ENCODE measurements at places on chromosomes 7 and 10.

DNA sequence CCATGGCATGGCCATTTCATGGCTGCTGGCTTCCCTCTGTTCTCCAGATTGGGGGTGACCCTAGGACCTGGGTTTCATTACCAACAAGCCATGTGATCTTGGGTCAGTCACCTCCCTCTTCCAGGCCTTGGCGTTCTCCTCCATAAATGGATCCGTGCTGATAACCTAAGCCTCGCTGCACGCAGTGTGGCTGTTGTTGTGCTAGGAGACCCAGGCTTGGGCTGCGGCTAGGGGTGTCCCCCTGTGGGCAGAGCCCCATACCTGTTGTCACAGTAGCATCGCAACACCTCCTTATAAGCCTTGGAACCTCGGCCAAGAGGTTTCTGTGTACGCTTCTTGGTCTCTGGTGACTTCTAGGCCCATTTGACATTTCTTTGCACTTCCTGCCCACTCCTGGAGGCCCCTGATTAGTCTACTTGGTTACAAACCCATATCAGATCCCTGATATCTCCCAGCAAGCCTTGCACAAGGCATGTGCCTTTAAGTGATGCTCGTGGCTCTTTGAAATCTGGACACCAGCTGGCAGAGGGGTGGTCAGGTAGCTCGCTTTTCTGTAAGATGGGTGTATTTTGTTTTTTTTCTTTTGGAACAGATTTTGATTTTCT, 23.6 kb downstream of the ZMIZ1 start:
- no peak for DNase-seq

DNA sequence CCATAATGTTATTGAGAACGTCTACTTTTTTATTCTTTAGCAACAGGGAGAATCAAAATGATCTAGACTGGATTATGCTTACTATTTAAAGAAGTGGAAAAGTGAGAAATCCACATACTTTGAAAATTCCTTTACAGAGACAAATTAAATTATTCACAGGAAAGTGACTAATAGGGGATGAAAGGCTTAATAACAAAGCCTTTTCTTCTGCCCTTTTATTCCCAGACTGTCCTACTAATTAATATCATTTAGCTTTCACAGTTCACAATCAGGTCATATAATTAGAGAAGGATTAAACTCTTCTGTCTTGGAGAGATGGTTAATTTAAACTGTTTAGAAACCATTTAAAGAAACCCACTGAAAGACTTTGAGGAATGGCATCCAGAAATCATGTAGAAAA, 58.8 kb downstream of the ARL4A start:
- no peak for DNase-seq

DNA sequence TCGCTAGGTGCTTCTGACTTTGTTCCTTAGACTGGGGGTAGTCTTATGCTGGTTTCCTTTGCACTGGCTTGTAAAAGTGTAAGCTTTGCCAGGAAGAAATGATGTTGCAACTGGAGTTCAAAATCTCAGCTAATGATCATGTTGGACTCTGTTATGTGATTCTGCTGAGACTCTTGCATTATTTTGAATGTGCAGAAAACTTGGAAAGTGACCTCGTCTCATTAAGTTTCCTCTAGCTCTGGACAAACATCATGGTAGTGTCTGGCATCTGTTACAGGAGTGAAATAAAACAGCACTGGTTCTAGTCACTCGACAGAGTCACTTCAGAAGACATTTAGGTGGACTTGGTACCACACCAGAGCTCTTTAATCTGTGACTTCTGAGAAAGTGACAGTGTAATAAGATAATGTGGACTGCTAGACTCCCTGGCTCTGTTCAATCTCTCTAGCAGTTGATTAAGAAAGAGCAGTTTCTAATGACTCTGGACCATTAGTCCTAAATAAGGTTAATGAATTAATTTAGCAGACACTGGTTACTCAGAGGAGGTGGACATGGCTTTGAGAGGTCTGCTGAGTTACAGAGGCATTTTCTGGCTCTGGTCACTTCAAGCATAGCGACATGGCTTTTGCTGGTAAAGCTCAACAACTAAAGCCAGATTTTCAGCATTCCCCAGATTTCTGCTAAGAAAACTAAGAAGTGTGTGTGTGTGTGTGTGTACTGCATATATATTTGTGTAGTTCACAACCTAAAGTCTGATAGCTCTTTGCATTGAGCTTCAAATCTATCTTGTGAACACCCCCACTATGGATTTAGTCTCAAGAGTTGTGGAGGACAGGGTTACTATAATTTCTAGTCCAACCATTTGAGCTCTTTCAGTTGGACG, 2.0 kb downstream of the NRP1 start:
- DNase-seq = no peak

DNA sequence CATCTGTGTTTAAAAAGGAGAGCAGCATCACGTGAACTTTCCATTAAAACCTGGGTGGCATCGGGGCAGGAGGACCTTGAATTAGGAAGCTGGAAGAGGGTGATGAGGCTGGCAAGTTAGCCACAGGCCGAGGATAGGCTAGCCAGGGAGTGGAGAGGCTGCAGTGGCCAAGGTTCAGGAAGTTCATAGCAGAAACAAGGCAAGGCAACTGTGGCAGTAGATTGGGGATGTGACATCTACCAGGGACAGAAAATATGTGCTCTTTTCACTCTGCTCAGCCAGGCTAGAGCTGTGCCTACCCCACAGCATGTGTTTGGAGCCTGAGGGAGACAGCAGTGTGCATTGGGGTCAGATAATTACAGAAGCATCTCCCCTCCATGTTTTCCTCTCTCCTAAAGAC, 2.2 kb upstream of the INPP5F start:
- DNase-seq = no peak

DNA sequence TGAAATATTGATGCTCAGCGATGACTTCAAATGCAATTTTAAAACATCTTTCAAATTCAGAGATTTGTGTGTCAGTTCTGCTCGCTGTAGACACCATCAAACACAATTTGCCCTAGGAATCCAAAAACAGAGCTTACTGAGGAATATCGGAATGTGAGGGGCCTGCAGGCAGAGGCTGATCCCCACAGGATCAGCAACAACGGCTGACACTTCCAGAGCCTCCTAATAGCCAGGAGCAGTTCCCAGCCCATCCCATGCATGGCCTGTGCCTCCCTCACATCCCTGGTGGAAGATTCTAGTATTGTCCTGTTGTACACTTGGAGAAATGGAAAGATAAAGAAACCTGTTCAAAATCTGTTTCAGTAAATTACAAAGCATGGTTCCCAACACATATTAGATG, 129.7 kb upstream of the VWC2 start:
- DNase-seq = no peak

DNA sequence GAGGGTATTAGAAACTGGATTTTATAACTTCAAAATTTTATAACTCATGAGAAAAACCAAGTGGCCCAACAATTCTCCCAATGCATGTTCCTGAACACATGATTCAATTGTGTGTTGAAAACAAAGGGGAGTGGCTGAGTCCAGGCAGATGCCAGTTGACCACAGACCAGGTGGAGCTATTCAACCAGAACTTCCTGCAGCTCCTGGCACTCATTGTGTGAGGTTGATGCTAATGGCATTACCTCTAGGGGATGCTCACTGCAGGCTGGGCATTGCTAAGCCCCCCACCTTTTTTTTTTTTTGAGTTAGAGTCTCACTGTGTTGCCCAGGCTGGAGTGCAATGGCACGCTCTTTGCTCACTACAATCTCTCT, 20.3 kb downstream of the MYOF start:
- DNase-seq = no peak

DNA sequence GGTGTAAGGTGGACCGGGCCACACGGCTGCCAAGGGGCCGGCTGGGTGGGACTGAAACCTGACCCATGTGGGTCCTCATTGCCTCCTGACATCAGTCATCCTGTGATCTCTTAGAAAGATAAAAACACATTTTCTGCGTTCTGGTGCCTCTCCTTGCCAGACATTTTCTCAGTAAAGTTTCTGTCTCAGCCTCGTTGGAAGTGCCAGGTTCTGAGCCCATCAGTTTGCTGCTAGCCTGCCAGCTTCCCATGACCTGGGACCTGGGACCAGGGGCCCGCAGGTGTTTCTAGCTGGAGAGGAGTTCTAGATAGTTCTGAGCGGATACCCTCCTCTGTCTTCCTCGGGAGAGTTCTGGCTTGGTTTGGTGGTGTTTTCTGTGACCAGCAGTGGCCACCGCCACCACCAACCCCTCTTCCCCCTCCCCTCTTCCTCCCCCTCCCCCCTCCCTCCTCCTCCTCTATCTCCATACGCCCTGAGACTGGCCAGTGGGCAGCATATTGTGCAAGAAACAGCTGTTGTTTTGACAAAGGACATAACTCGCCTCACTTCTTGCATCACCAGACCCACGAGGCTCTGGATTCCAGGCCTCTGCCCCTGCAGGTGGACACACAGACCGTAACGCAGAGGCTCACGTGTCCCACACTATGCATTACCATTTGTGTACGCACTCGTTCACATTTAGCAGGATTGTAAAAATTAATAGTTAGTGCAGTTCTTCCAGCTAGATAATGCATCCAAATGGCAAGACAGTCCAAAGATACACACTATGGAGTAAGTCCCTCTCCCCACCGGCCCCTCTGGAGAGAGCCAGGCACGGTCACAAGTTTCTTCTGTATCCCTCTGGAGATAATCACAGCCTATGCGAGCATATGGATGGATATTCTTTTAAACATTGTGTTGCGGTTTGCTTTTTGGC, 94.6 kb downstream of the CUX1 start:
- no peak for DNase-seq

- no peak for DNase-seq
Observed at GRCh38 chr7:158541346-158542010, 46.1 kb downstream of the PTPRN2 start.

DNA sequence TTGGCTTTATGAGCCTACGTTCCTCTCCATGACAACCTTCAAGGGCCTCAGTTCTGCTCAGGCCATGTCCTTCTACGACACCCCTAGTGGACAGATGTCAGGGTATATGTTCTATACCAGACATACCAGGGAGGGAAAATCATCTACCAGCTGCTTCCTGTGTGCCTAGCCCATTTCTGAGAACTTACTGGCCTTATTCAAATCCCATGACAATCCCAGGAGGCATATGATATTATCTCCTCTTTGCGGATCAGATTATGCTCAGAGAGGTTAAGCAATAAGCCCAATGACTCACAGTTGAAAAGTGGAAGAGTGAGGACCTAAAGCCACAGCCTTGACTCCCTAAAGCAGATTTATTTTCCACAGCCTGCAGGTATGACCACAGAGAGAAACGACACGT, 139.3 kb downstream of the GLI3 start:
- DNase-seq = no peak

GRCh38 chr7:82677493-82677892, 233.9 kb upstream of the CACNA2D1 start:
- DNase-seq = no peak

DNA sequence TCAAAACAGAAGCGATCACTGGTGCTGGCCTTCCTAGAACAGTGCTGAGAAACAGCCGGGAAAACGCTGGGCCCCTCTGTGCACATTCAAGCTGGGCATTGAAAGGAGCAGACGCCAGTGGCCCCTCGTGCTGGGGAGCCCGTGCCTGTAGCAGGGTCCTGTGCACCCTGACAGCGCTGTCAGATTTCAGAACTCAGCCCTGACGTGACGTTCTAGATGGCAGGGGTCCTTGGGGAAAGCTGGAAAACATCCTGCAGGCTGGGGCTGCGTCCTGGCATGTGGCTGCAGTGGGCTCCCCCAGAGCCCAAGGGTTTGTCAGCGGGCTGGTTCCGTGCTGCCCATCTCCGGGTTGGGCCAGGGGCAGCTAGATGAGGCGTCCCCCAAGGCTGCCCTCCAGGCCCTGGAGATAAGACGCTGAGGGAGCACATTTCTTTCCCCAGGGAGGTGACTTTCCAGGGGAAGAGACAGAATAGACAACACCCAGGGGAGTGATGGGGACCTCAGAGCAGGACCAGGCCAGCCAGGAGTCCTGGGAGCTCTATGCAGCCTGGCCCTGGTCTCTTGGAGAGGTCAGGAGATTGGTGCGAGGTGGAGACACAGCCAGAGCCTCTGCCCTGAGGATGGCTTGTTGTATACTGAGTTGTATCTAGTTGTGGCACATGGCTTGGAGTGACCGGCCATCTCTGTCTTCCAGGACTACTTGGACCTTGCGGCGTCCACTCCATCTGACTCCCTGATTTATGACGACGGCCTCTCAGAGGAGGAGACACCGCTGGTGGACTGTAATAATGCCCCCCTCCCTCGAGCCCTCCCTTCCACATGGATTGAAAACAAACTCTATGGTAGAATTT, 12.1 kb upstream of the CSGALNACT2 start:
- no peak for DNase-seq

DNA sequence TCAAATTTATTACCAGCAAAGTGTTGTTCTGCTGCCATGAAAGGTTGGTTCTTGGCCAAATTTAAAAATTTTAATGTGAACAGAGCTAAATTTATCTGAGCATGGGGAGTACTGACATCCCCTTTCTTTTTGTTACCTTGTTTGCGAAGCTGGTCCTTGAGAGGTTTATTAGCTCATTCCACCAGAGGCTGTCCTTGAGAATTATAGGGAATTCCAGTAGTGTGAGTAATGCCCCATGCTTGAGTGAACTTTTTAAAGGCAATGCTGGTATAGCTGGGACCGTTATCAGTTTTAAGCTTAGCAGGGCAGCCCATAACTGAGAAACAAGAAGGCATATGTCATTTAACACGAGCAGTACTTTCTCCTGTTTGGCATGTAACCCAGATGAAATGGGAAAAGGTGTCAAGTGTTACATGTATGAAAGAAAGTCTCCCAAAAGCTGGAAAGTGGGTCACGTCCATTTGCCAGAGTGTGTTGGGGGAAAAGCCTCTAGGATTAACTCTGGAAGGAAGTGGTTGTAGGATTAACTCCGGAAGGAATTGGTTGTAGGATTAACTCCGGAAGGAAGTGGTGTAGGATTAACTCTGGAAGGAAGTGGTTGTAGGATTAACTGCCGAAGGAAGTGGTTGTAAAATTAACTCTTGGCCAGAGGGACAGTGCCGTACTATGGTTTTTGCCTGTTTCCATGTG, 37.3 kb upstream of the AKR1C2 start:
- DNase-seq = no peak

GRCh38 chr7:46581268-46581667, 660.2 kb upstream of the IGFBP3 start:
- no peak for DNase-seq

DNA sequence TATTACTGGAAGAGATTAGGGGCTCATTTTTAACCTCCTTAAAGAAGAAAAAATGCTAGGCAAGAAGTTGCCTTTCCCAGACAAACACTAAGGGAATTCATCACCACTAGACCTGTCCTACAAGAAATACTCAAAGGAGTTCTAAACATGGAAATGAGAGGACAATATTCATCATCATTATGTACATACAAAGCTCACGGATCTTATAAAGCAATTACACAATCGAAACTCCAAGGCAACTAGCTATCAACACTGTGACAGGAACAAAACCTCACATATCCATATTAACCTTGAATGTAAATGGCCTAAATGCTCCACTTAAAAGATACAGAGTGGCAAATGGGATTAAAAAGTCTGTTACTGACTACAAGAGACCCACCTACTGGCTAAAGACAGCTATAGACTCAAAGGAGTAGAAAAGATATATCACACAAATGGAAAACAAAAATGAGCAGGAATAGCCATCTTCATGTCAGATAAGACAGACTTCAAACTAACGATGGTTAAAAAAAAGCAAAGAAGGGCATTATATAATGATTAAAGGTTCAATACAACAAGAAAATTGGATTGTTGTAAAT, 246.6 kb downstream of the ADRA2A start:
- DNase-seq = no peak
